Stimulated activated CD8-positive, alpha-beta memory T cell treated with anti-CD3 and anti-CD28 coated beads, Interleukin-4, amount 100 ng/mL, for 4 hours (primary cell): ENCODE measurements at places on chromosomes 7 and 10.

DNA sequence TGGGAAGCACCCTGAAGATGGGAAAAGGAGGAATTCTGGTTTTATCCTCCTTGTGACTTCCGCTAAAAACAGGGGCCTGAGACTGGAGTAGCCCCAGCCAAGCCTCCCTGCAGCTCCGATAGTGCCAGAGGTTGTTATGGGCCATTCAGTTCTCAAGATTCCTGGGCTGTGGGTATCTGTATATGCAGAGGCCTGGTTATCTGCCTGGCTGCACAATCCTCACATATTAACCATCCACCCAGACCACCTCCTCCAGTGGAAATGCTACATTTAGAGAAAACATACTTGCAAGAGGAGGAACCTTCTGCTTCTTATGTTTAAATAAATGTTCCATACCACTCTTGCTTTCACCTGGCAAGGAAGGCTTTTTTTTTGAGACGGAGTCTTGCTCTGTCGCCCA lies 34.6 kb downstream of the ARL3 start:
- no peak for DNase-seq

DNA sequence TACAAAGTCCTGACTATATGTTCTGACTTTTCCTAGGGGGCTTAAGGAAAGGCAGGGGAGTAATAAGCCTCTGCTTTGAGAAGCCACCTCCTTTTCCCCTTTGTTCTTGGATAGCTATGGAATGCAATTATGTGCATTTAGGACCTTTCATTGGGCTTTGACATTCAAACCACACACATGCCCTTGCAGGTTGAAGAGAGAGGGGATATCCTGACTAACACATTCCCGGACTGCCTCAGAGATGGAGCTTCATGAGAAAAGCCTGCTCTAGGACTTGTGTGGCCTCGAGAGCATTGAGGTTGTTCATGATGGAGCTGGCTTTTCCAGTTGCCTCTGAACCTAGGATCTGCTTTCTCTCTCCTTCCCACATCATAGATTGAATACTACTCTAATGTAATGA lies 694.5 kb downstream of the LRMDA start:
- no peak for DNase-seq

- no peak for DNase-seq
Observed at GRCh38 chr7:44152971-44153947, 12.1 kb upstream of the MYL7 start.

DNA sequence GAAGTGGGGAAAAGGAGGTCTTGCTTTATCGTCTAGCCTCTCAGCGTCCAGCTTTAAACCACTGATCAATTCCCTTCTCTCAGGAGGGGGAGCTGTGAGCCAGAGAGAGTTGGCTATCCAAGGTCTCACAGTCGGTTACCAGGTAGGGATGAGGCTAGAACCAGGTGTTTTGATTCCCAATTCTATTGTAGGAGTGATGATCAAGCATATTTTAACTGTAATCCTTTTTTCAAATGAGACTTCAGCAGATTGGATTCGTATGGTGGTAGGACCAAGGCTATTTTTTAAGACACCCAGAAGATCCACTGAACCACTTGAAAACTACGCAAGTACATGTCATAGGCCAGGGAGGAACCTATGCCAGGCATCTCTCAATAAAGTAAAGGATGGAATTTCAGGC lies 8.4 kb downstream of the MINDY4 start:
- no peak for DNase-seq

- no peak for DNase-seq
Observed at GRCh38 chr10:110947061-110947595, 27.7 kb downstream of the SHOC2 start.
